Ureter (tissue), 1 donor: ENCODE measurements at places on chromosomes 13 and 19. TPM values are rescaled to one million over a fixed set of nuclear protein-coding genes. Genes with fewer than 3 reads are reported as not detected.

LRCH1 gene
- total RNA-seq: 27.3 TPM

ZNF439 gene
- total RNA-seq: 25.3 TPM

FUT3 gene
- 32.0 TPM for total RNA-seq

TPM4 gene
- total RNA-seq: 422 TPM

SIGLEC8 gene
- 6.3 TPM for total RNA-seq

ZNF493 gene
- total RNA-seq: 36.1 TPM

TEX29 gene
- not detected for total RNA-seq

SPTBN4 gene
- total RNA-seq: 2.6 TPM

IFNL1 gene
- not detected for total RNA-seq

CERS1 gene
- 0.55 TPM for total RNA-seq

GIPR gene
- 2.8 TPM for total RNA-seq

OR2Z1 gene
- total RNA-seq: not detected

DNA sequence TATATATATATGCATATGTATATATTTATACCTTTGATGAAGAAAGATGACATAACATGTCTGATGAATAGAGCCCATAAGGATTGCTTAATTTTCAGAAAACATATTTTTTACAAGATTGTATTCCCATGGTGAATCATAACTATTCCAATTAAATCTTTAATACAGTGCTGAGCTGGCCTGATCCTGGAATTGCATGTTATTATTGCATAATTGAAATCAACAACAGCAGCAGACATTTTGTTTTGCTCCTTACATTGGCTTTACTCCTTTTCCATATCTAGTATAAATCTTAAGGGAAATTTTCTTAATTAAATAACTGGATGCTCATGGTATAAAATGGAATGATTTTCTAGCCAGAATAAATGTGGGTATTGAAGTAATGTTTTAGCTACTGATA is 22.0 kb downstream of the POSTN start:
- DNase-seq: no peak

DNA sequence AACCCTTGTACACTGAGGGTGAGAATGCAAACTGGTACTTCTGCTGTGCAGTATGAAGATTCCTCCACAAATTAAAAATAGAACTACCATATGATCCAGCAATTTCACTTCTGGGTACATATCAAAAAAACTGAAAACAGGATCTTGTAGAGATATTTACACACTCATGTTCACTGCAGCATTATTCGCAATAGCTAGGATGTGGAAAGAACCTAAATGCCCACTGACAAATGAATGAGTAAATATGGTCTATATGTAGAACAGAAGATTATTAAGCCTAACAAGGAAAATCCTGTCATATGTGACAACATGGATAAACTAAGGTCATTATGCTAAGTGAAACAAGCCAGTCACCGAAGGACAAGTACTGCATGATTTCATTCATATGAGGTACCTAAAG is 304.7 kb downstream of the ENOX1 start:
- DNase-seq: no peak

DNA sequence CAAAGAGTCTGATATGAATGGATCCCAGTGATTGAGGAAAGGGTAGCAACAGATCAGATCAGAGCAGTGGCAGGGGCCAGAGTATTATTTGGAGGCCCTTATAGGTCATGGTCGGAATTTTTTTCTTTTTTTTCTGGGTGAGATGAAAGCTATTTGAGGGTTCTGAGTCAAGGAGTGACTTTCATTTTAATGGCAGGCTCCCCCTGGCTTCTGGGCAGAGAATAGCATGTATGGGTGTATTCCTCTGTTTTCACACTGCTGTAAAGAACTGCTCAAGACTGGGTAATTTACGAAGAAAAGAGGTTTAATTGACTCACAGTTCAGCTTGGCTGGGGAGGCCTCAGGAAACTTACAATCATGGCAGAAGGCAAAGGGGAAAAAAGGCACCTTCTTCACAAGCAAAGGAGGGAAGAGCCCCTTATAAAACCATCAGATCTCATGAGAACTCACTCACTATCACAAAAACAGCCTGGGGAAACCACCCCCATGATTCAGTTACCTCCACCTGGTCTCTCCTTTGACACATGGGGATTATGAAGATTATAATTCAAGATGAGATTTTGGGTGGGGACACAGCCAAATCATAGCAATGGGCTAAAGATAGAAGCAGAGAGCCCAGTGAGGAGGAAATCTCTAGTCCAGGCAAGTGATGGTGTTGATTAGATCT is 3.0 kb upstream of the SLC6A16 start:
- peak; percentile 22 for DNase-seq

GRCh38 chr13:51015973-51016372 is 95.1 kb downstream of the C13orf42 start:
- no peak for DNase-seq

GRCh38 chr13:100089465-100090032 is 656 bp downstream of the PCCA start:
- no peak for DNase-seq

DNA sequence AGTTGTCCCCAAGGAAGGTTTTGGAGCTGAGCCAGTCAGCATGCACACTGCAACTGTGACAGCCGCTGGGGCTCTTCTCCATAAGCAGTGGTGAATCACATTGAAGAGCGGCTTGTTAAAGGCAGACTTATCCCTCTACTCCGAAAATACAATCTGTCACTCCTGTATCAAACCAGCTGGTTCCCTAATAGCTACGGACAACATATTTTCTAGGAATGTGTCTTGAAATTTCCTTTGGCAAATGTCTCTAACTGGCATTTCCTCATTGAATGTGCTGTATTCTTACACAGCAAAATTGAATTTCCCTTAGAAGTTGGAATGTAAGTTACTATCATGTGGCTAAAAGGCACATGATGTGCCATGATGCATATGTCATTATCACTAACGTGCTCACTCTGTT is 104.0 kb upstream of the GPR12 start:
- no peak for DNase-seq

- no peak for DNase-seq
Observed at GRCh38 chr13:39132286-39133230, 94.3 kb downstream of the NHLRC3 start.

- no peak for DNase-seq
Observed at GRCh38 chr19:39558624-39559117, 18.7 kb upstream of the EID2 start.

DNA sequence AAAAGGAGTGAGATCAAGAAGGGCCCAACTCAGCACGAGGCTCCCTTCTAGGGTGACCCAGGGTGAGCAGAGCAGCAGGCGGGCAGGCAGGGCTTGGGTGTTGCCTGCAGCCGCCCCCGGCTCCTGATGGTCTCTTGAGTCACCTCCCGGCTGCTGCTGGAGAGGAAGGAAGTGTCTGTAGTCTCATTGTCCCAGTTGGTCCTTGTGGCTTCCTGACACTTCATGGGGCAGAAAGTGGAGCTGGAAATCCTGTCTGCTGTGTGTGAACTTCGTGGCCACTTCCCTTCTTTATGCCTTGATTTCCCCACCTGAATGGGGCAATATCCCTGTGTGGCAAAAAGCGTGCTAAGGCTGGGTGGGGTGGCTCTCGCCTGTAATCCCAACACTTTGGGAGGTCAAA is 2.5 kb downstream of the MAP1S start:
- DNase-seq: no peak

DNA sequence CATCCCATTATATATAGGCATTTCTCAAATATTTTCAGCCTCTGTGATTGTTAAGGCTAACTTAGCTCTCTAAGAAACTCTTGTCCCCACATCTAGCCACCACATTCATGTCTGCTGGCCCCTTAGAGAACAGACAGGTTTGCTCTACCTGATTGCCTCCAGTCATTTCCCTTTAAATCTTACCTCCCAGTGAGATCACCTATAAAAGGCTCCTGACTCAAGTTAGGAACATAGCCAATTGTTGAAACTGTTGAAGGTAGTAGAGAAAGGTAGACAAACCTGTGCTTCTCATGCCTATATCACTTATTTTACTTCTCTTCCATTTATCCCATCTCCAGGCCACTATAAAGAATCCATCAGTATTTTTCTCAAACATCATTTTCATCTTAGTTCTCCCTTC is 771.4 kb downstream of the DIAPH3 start:
- no peak for DNase-seq

- DNase-seq: no peak
Observed at GRCh38 chr13:51645154-51645650, 60.9 kb downstream of the WDFY2 start.

GRCh38 chr13:100883453-100883852 is 208.9 kb upstream of the TMTC4 start:
- no peak for DNase-seq

DNA sequence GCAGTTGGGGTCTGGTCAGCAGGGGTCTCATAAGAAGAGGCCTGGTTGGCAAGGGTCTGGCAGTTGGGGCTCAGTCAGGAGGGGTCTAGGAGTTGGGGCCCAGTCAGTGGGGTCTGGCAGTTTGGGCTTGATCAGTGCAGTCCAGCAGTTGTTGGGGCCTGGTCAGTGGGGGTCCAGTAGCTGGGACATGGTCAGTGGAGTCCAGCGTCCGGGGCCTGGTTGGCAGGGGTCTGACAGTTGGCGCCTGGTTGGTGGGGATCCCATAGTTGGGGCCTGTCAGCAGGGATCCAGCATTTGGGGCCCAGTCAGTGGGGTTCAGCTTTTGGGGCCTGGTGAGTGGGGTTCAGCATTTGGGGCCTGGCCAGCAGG is 60.5 kb upstream of the TPM4 start:
- DNase-seq: no peak

DNA sequence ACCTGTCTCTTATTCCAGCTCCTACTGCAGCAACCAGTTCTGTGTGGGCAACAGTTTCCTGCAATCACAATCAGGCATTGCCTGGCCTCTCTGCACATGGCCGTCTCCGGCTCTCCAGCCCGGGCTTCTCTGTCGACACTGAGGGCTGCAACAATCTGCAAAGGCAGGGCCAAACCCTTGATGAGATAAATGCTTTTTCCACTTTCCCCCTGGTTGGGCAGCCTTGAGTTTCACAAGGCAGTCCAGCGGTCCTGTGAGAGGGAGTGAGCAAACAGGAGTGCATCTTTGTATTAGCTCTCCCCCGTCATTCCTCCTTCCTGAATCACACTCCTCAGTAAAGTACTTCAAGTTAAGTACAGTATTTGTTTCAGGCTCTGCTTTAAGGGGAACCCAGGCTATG is 40.7 kb upstream of the VWA8 start:
- DNase-seq: no peak

- DNase-seq: no peak
Observed at GRCh38 chr13:24931450-24932251, 164.3 kb upstream of the PABPC3 start.

GRCh38 chr13:26061256-26061655 is 9.4 kb upstream of the SHISA2 start:
- no peak for DNase-seq

DNA sequence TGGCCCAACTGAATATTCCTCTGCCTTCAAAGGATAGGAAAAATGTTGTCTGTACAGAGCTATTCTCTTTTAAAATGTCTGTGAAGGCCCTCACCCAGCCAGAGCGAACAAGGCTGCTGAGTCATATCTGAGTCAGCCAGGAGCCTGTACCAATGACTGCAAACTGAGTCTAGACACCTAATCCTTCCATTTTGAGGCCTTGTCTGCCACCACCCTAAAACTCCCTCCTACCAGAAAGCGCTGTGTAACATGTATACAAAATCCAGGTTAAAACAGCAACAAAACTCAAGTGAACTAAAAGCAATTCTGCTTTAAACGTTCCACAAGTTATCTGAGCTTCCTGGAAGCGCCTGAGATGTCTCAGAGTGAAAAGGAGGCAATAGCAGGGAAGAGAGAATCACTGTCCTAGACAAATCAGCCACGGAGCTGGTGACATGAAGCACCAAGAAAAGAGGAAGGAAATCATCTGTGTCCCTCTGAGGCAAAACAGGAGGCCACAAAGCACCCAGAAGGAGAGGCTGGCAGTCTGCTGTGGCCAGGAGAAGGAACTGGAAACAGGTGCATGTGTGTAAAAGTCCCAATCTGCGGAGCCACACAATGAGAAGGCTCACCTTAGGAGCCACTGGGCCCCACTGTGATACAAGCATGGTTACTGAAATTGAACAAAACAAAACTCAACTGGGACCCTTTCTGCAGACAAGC is 10.2 kb downstream of the DHRS12 start:
- no peak for DNase-seq

- no peak for DNase-seq
Observed at GRCh38 chr19:53871454-53871853, 3.8 kb downstream of the MYADM start.

GRCh38 chr13:106284358-106284757 is 251.1 kb downstream of the EFNB2 start:
- no peak for DNase-seq

- no peak for DNase-seq
Observed at GRCh38 chr13:23394821-23395220, 38.7 kb downstream of the SACS start.

GRCh38 chr13:114099918-114100445 is 32.4 kb downstream of the RASA3 start:
- DNase-seq: no peak

- no peak for DNase-seq
Observed at GRCh38 chr13:76750126-76750525, 136.1 kb downstream of the KCTD12 start.

GRCh38 chr13:102233566-102234208 is 168.2 kb downstream of the FGF14 start:
- DNase-seq: no peak

- no peak for DNase-seq
Observed at GRCh38 chr13:67023130-67023876, 206.8 kb downstream of the PCDH9 start.

GRCh38 chr19:2391118-2391725 is 31.2 kb downstream of the TMPRSS9 start:
- no peak for DNase-seq

GRCh38 chr19:3766520-3766919 is 4.0 kb downstream of the MRPL54 start:
- DNase-seq: no peak

DNA sequence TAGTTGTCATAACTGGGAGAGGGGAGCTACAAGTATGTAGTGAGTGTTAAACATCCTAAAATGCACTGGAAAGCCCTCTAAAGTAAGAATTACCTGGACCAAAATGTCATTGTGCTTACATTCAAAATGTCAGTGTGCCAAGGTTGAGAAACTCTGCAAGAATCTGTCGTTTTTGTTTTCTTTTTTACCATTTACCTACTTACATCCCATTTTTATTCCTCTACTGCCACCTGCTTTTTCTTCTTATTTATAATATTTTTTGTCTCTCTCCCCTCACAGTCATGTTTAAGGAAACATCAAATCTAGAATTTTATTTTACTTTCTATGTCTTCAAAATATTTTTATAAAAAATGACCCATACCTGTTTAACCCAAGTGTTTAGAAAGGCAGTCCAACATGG is 226.4 kb downstream of the PCDH17 start:
- DNase-seq: no peak

GRCh38 chr19:46369817-46370216 is 22.9 kb downstream of the PPP5C start:
- DNase-seq: no peak

DNA sequence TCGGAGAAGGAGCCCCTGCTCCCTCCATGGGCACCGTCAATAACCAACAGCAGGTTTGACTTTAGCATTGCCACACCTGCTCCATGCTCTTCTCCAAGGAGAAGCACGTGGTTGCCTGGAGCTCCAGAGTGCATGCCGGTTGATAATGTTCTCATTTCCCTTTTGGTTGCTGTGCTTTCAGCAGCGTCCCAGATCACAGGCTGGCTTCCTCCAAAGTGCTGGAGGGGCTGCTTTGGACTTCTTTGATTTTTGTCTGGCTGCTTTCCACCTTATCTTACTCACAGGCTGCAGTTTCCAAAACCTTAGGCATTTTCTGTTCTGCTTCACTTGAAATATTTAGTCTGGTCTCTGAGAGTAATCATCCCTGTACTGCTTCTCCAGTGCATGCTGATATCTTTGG is 123.8 kb upstream of the IRS2 start:
- DNase-seq: no peak

GRCh38 chr13:100630555-100630954 is 42.0 kb upstream of the GGACT start:
- no peak for DNase-seq
